Bronchial epithelial cell (primary cell): ENCODE measurements at places on chromosomes 5 and 9. TPM values are rescaled to one million over a fixed set of nuclear protein-coding genes. Genes with fewer than 3 reads are reported as not detected.

- DNase-seq, result no peak
Measured at GRCh38 chr5:80192507-80193241, 63.2 kb downstream of the SERINC5 start.

GRCh38 chr5:104998169-104998568 is 1435.6 kb upstream of the NUDT12 start:
- peak; percentile 2 for DNase-seq

DNA sequence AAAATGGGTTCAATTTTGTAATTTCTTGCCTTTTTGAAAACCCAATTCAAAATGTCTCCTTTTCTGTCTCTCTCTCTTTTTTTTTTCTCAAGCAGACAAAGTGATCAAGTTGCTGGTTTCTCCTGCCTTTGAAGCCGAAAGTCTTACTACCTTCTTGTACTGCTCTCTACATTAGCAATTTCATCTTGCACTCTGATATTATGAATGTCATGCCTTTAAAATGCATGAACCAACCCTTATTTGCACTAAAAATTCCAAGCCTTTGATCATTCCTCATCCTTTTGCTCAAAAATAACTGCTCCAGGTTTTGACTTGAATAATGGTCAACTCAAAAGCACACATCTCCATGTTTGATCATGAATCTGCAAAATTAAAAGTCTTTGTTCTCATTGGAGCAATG is 125.2 kb downstream of the CETN3 start:
- no peak for DNase-seq

DNA sequence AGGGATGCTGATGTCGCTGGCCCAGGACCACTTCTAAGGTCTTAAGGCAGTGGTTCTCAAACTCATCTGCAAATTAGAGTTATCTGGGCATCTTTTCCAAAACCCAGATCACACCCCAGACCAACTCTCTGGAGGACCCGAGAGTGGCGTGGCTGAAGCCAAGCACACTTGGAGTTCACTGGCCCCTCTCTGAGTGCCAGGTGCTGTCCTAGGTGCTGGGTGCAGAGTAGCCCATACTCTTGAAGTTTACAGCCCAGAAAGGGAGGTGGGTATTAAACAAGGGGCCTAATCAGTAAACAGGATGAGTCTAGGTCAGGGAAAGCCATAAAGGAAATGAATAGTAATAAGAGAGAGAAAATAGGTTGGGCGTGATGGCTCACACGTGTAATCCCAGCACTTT is 17.6 kb downstream of the CAMK2A start:
- no peak for DNase-seq

DNA sequence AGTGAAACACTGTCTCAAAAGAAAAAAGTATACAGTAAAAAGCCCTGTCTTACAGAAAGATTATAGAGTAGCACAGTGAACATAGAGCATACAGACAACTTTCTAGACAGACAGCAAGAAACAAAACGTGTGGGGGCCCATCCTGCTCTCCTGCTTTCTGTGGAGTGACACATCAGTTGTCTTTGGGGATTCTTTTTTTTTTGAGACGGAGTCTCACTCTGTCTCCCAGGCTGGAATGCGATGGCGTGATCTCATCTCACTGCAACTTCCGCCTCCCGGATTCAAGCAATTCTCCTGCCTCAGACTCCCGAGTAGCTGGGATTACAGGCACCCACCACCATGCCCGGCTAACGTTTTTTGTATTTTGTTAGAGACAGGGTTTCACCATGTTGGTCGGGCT is 14.9 kb downstream of the CDHR2 start:
- DNase-seq, result peak; percentile 51

GRCh38 chr5:81856948-81857928 is 106.3 kb upstream of the SSBP2 start:
- peak; percentile 37 for DNase-seq

DNA sequence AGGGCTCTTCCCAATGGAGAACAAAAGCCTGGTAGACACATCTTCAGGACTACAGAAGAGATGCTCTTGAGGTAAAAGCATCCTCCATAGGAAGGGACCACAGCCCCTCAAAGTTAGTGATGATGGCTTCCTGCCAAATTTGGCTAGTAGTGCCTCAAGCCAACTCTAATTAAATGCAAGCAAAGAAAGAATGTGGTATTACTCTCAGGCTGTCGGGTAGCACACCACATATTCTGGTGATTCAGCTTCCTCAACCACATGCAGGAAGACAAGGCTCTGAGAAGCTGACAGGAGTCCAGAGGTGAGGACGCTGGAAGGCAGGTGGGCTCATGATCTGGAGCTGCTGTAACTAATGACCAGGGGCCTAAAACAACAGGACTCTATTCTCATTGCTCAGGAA is 37.2 kb upstream of the S1PR3 start:
- DNase-seq, result peak; percentile 41

DNA sequence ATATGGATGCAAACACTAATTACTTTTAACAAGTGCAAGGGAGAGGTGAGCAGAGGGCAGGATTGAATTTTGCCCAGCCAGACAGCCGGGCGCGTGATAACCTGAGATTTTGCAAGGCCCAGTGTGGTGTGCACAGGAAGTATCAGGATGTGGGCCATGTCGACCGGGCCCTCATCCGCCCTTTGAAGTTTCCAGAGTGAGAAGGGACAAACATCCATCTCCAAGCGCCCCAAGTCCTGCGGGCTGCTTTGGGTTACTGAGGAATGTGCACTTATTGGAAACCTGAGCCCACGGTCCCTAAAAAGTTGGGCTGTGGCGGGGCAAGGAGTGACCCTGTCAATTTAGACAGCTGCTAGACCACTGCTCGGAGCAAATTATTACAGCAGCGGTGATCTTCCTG is 272.2 kb upstream of the IRX2 start:
- no peak for DNase-seq

DNA sequence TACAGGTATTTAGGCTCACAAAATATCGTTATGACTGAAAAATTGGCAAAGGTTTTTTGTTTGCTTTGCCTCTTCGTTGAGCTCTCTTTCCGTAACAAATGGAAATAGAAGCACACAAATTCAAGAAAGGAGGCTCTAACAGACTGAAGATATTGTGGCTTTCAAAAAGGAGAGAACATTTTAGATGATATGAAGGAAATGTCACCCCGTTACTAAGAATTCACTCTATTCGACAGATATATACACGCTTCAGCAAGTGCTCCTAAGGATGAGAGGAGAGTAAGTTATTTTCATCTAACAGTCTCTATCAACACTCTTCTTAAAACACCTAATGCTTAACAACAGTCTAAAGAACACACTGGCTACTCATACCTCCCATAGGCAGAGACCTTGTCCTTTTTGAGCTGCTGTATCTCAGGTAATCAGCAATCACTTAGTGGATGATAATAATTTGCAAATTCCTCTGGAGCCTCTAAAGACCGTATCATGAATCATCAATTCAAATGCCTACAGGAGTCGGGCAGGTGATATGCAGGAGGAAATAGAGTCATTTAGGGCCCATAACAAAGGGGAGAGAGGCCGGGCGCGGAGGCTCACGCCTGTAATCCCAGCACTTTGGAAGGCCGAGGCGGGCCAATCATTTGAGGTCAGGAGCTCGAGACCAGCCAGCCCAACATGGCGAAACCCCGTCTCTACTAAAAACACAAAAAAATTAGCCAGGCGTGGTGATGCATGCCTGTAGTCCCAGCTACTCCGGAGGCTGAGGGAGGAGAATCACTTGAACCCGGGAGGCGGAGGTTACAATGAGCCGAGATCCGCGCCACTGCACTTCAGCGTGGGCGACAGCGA is 1.4 kb upstream of the HSDL2 start:
- peak; percentile 73 for DNase-seq

DNA sequence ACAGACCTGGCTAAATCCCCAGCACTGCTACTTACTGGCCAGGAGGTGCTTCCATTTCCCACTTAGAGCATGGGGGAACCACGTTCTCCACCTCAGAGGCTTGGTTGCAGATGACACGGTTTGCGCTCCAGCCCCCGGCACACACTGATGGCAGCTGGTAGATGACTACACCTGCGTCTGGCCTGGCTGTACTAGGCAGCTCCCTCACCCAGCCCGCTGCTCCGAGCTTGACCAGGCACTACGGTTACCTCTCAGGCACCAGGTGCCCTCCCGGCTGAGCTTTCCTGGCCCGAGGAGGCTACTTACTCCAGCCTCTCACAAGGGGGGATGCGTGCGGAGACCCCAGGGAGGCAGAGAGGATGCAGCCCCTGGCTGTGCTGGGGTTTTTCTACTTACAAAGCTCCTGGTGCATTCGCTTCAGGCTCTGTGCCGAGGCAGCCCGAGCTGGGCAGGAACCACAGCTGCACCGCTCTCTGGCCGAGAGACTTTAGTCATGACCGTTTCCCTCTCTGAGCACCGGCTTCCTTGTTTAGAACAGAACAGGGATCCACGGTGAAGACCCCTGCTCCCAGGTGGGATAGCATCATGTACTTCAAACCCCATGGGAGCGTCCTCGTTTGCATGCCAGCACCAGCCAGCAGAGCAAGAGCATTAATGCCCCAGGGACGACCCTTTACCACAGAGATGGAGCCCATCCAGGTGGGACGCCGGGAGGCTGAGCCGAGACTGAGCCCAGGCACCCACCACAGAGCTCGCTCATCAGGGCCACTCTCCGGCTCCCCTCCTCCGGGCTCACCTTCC is 7.6 kb upstream of the GBGT1 start:
- no peak for DNase-seq

DNA sequence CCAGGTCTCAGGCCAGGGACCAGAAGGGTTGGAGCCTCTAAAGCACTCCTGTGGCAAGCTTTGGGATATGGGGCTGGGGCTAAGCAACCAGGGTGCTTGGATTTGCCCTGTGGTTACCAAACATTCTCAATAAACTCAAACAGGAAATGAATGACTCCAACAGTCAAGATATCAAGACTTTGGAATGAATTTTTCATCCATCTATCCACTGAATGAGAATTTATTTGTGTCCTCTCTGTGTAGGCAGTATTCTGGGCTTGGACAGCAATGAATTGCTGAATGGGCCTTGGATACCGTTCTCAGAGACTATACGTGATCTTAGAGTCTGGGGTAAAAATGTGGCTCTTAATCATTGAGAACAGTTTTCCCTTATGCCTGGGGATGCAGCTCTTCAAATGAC is 212.5 kb downstream of the DAB2IP start:
- no peak for DNase-seq

DNA sequence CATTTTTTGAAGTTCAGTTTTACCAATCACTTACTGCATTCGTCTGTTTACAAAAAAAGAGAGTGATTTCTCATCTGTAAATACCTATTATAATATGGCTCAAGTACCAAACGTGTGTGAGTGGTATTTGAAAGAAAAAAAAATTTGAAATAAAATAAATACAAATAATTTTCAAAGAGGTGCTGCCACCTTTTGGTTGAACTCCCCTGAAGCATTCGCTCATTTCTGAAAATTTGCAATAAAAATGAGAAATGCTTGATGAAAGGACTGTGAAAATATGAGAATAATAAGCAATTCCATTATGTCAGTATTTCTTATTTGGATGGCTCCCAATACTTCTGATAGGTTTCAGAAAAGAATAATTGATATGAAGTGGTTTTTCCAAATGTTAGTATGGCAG is 409.9 kb downstream of the CTNND2 start:
- DNase-seq, result no peak

DNA sequence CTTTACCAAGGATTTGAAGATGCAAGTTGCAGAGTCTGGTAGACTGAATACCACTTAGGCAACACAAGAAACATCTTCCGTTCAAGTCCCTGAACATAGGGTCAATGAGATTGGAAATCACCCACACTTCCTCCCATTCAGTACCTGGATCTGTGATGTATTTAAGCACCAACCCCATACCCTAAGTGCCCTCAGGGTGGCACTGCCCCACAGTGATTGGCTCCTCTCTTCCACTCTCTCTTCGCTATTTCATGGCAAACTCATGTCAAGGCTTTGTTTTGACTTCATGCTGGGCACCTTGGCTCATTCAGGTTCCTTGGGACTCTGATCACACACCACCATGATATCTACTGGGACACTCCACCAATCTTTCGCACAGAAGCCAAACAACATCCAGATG is 53.7 kb downstream of the GGTA1 start:
- no peak for DNase-seq

GRCh38 chr5:58912116-58912515 is 329.2 kb downstream of the RAB3C start:
- no peak for DNase-seq

- DNase-seq, result peak; percentile 87
Measured at GRCh38 chr5:98492258-98492657, 281.2 kb upstream of the RGMB start.

DNA sequence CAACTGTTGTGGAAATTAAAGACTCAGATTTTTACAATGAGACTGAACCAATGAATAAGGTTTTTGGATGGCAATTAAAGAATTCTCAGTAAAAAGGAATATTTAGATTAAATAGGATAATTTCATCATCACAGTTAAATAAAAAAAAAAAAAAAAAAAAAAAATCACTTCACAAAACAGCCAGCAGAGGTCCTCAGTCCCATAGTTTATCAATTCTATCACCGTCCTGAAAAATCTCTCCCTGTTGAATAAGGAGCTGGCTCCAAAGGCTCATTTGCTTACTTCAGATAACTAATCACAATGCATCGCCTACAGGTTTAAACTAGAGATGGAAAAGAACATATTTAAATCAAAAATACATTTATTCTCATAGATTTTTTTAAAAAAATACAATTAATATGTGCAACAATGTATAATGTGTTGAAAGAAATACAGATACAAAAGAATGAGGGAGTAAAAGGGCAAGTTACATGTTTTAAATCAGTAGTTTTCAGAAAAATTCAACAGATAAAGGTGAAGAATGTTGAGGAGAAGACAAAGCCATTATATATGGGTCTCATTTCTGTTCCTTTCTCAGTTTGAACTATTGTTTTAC is 175.8 kb upstream of the CHD1 start:
- DNase-seq, result peak; percentile 30

GRCh38 chr5:8057769-8058168 is 188.8 kb downstream of the MTRR start:
- no peak for DNase-seq

DNA sequence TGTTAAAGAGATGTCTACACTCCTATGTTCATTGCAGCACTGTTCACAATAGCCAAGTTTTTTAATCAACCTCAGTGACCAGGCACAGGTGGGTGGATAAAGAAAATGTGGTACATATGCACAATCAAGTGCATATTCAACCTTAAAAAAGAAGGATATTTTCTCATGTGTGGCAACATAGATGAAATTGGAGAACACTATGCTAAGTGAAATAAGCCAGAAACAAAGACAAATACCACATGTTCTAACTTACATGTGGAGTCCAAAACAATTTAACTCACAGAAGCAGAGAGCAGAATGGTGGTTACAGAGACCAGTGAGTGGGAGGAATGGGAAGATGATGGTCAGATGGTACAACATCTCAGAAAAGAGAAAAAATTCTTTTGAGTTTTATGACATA is 31.8 kb downstream of the ANXA1 start:
- DNase-seq, result no peak

Gene LCN9
- total RNA-seq, result not detected in 2 replicates

Gene C9orf50
- total RNA-seq, result not detected in 2 replicates

Gene SPINK6
- total RNA-seq, result not detected in 2 replicates

Gene ACSL6
- total RNA-seq, result 0.13 and 0.26 TPM in 2 replicates

Gene SPINK4
- total RNA-seq, result not detected in 2 replicates

Gene HAVCR2
- 0.38 and 0.53 TPM in 2 replicates for total RNA-seq

Gene CDH9
- not detected in 2 replicates for total RNA-seq

Gene NME5
- total RNA-seq, result 0.53 and 0.64 TPM in 2 replicates

Gene EDIL3
- 0.26 and 1.1 TPM in 2 replicates for total RNA-seq

Gene FSTL4
- total RNA-seq, result 0.26 TPM in 1 of 2 replicates, not detected in the other

Gene MINAR2
- total RNA-seq, result not detected in 2 replicates

Gene PROB1
- total RNA-seq, result 0.51 and 0.53 TPM in 2 replicates

Gene PSD2
- total RNA-seq, result under 0.01 TPM in 1 of 2 replicates, not detected in the other

Gene GPRIN1
- total RNA-seq, result 1.6 and 2.8 TPM in 2 replicates

Gene GNG10
- 39.0 and 78.7 TPM in 2 replicates for total RNA-seq

Gene NTMT1
- 32.6 and 40.8 TPM in 2 replicates for total RNA-seq

Gene IL12B
- under 0.01 TPM in 1 of 2 replicates, not detected in the other for total RNA-seq

Gene TAF11L11
- not detected in 2 replicates for total RNA-seq
